Activated CD8-positive, alpha-beta memory T cell treated with anti-CD3 and anti-CD28 coated beads for 4 hours (primary cell): ENCODE measurements at places on chromosomes 6 and 20.

DNA sequence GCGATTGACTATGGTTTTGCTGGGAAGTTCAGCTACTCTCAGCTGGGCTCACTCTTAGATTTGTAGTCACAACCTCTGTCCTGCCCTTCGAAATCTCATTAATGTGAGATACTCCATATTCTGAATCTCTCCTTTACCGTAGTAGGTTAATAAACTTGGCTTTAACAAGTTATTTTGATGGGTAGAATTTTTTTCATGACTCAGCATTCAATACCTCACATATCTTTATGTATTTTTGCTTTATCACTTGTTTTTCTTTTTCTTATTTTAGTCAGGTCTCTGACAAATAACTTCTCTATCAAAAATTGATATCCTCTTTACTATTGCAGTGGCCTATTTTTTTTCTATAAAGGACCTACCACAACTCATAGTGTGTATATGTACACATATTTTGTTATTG is 855.2 kb upstream of the ADGRB3 start:
- no peak for DNase-seq

DNA sequence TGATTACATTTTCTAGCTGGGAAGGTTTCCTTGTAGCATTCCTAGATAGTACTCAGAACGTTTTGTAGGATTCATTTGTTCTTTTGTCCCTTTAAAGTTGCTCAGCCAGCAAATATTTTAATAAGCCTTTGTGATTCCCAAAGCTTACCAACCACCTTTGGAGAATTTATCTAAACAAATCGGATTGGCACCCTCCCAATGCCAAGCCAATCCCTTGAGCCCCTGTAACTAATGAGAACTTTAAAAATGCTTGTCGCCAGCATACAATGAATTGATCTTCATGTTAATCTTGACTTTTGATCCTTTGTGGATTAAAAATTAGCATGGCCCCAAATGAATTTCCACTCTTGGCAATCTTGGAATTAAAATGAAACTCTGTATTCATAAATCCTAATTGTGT is 559.5 kb downstream of the UTRN start:
- no peak for DNase-seq

GRCh38 chr20:3339076-3339475 is 68.4 kb downstream of the DNAAF9 start:
- DNase-seq: no peak

GRCh38 chr6:11262242-11262641 is 29.8 kb upstream of the NEDD9 start:
- DNase-seq: no peak

- DNase-seq: no peak
Measured at GRCh38 chr20:33656010-33656782, 5.9 kb upstream of the C20orf144 start.

GRCh38 chr6:149359440-149359839 is 40.6 kb upstream of the SUMO4 start:
- no peak for DNase-seq

GRCh38 chr6:147054158-147054557 is 150.1 kb upstream of the STXBP5 start:
- no peak for DNase-seq

GRCh38 chr6:166633732-166634535 is 6.9 kb upstream of the RPS6KA2 start:
- DNase-seq: no peak

DNA sequence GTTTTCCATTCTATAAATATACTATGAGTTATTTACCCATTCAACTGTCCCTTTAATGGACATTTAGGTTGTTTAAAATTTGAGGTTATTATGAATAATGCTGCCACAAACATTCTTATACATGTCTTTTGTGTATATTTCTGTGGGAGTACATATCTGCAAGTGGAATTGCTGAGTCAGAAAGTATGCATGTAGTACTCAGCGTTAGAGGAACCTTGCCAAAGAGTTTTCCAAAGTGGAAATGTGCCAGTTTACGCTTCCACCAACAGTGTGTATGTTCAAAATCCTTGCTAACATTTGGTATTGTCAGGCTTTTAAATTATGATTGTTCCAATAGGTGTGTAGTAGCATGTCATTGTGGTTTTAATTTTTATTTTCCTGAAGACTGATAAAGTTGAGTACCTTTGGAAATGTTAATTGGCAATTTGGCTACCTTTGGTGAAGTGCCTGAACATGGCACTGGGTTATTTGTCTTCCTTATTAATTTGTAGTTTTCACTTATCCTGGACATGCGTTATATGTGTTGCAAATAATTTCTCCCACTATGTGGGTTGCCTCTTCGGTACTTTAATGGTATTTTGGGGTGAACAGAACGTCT is 341.2 kb downstream of the CD83 start:
- DNase-seq: no peak

- DNase-seq: no peak
Measured at GRCh38 chr6:13194852-13195251, 133.5 kb downstream of the TBC1D7 start.

GRCh38 chr20:43844778-43845614 is 69.7 kb upstream of the TOX2 start:
- DNase-seq: no peak

DNA sequence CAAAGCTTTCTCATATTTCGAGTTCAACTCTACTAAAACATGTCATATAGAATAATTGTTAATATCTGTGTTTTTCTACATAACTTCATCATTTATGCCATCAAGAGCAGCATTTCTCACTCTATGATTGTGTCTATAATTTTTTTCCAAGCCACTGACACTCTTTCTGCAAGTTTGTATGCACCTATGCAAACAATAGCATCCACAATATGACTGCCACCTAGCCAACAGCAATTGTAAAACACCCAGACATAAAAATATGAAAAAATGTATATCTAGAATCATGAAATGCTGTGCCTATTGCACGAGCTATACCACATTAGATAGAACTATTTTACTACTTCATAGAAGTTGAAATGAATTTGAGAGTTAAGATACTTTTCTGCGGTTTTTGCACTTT is 286.5 kb upstream of the MARCKS start:
- DNase-seq: no peak

- no peak for DNase-seq
Measured at GRCh38 chr6:51854876-51855275, 232.5 kb downstream of the PKHD1 start.

GRCh38 chr6:113171882-113172281 is 685.3 kb upstream of the MARCKS start:
- DNase-seq: no peak

GRCh38 chr20:42046371-42047085 is 428.4 kb upstream of the CHD6 start:
- DNase-seq: no peak

DNA sequence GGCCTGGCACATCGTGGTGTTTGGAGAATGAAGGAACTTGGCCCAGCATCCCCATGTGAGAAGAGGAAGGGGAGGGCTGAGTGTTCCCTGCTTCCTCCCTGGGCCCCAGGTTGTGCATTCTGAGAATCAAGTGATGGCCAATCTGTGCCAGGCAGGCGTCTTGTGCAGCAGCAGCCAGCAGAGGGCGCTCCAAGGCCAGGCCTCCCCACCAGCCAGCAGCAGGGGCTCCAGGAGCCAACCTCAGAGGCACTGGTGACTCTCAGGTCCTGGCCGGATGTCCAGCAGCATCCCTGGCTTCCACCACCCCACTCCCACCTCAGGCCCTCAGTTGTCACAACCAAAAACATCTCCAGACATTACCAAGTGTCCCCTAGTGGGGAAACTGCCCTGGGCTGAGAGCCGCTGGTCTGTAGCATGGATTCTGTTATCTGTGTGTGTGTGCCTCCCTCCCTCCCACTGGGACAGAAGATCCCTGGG is 192.0 kb downstream of the PREX1 start:
- DNase-seq: peak; percentile 19

- no peak for DNase-seq
Measured at GRCh38 chr6:40620574-40621240, 33.5 kb upstream of the LRFN2 start.

DNA sequence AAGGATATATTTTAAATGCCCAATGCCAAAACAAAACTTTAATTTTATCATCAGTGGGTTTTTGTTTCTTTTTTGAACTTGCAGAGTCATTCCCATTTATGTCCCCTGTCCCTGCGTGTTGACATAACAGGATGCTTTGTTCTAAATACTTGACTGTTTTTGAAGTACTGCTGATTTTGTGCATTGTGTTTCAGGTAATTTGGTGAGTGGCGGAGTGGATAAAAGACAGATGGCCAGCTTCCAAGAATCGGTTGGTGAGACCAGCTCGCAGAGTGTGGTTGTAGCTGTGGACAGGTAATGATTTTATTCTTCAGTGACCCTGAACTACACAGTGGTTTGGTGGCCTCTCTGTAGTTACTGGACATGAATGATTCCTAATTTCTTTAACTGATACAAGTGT is 50.5 kb upstream of the CSE1L start:
- no peak for DNase-seq

DNA sequence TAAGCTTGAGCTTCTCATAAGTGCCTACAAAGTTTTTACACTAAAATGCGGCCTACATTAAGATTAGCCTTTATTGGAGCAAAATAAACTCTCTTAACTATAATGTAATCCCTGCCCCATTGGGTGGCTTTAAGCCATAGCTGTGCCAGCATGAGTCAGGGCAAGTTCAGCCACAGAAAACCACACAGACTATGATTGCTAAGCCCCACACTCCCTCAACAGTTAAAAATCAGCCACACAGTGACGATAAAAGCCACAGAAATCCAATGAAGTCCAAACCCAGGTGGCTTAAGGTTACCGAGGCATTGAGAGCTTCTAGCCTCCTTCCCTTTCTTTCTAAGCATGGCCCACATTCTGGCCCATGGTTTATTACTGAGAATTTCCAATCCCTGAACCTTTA is 61.6 kb downstream of the GRM1 start:
- no peak for DNase-seq

GRCh38 chr20:43444107-43444506 is 13.6 kb upstream of the SRSF6 start:
- DNase-seq: no peak

- DNase-seq: no peak
Measured at GRCh38 chr6:84739866-84740208, 24.6 kb downstream of the TBX18 start.

- DNase-seq: no peak
Measured at GRCh38 chr6:57173056-57173885, 1.1 kb downstream of the BAG2 start.

GRCh38 chr6:62721408-62721807 is 435.4 kb upstream of the KHDRBS2 start:
- DNase-seq: no peak

DNA sequence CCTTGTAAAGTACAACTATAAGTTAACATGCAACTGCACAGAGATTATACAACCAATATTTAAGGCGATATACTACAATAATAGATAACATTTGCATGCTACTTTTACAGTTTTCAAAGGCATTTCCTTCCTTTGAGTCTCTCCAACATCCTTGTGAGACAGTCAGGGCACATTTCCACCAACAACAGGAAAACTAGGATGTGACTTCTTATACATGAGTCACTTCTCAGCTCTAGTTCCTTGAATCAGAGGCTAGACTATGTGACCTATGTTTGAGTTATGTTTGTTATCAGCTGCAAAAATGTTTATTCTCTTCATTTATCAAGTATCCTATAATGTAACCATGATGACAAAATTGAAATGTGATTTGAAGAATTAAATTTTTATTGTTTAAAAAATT is 51.7 kb upstream of the TFAP2D start:
- no peak for DNase-seq

GRCh38 chr6:85620308-85620707 is 22.4 kb downstream of the SYNCRIP start:
- DNase-seq: no peak

- DNase-seq: no peak
Measured at GRCh38 chr6:36953931-36954261, 642 bp upstream of the PI16 start.

- no peak for DNase-seq
Measured at GRCh38 chr6:13500264-13500663, 12.9 kb upstream of the GFOD1 start.

GRCh38 chr6:116266803-116267202 is 12.9 kb downstream of the TSPYL1 start:
- no peak for DNase-seq

GRCh38 chr6:157125531-157125930 is 197.8 kb downstream of the TMEM242 start:
- no peak for DNase-seq

DNA sequence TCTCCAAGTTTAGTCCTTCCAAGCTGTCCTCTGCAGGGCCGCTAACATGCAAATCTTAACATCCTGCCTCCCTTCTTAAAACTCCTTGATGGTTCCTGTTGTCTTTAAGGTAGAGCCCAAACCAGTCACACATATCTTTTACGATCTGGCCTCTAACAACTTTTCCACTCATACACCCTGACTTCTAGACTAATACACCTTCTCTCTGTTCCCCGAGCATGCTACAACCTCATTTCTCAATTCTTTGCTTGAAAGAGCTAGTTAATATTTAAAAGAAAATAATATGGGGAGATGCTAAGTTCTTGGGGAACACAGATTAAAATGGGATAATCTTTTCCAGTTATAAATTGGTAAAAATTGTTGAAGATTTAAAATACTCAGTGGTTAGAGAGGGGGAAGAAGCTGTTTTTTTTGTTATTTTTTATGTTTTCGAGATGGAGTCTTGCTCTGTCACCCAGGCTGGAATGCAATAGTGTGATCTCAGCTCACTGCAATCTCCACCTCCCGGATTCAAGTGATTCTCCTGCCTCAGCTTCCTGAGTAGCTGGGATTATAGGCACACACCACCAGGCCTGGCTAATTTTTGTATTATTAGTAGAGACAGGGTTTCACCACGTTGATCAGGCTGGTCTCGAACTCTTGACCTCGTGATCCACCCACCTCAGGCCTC is 250.7 kb downstream of the MAFB start:
- DNase-seq: no peak

GRCh38 chr6:46377209-46377608 is 114.0 kb downstream of the RCAN2 start:
- no peak for DNase-seq

DNA sequence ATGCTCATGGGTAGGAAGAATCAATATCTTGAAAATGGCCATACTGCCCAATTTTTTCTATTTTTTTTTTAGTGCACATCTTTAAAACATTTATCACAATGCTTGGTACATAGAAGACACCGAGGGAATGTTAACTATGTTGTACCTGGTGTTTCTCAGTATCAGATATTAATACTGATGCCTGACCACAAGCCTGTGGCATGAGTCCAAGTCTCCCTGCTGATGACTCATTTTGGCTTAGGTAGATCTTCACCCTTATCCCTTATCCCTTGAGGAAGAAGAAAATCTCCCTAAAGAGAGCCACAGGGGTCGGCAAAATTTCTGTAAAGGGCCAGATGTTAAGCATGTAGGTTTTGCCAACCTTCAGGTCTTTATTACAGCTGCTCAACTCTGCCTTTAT is 14.5 kb downstream of the CD109 start:
- no peak for DNase-seq

GRCh38 chr20:56506103-56506502 is 18.4 kb upstream of the FAM209A start:
- no peak for DNase-seq

DNA sequence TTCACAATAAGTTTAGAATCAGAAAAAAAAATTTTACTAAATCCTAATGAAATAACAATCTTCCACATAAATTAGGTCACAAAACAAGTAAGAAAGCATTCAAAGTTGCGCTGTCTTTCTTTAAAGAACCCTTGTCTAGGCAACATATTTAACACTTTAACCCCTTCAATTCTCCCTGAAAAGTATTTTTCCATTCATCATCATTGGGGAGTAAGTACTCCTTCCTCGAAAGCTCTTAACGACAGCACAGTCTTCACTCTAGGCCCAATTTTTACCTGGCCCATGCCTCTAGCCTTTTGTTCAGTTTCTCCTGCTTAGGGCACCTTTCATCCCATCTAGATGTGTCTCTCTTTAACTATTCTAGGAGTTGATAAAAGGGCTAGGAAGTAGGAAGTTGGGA is 2.6 kb downstream of the TSPYL1 start:
- no peak for DNase-seq

- DNase-seq: peak; percentile 69
Measured at GRCh38 chr6:34671801-34672656, 24.5 kb downstream of the ILRUN start.
